ENCODE measurements at places on chromosomes 7 and 10.

- DNase-seq: no peak
Measured at GRCh38 chr10:127987467-127988380, 80.8 kb downstream of the PTPRE start.

- no peak for DNase-seq
Measured at GRCh38 chr7:51451751-51452476, 135.3 kb upstream of the COBL start.

DNA sequence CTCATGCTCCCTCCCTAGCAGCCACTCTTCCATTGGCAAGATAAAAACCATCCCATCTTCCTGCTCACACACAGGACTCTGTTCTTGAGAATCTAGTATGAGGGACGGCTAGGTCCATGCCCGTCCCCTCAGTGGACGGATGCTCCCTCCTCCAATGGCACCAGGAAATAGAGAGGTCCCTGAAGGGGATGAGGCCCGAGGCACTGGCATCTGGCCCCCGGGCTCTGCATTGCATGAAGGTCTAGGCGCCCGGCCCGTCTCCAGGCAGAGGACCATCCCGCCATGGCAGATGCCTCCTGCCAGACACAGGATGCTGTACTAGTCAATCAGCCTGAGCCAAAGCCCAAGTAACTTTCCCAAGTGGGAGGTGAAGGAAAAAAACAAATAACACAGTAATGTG, 15.0 kb downstream of the PRKAG2 start:
- DNase-seq: no peak

GRCh38 chr10:123409884-123410283, 255.7 kb downstream of the BUB3 start:
- DNase-seq: no peak

GRCh38 chr10:69962746-69963135, 89.9 kb upstream of the MACROH2A2 start:
- DNase-seq: no peak

DNA sequence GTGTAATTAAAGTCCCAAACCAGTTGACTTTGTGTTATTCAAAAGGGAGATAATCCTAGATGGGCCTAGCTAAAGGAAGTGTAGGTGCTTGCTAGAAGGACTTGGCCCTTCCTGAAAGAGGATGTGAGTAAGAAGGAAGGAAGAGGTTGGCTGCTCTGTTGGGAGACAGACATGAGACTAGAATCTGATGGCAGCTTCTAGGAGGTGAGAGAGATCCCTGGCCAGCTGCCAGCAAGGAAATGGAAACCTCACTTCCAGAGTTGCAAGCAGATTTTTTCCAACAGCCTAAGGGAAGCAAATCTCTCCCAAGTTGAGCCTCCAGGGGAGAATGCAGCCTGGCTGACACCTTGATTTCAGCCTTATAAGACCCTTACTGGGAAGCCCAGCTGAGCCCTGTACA, 368.4 kb upstream of the ZMIZ1 start:
- no peak for DNase-seq

DNA sequence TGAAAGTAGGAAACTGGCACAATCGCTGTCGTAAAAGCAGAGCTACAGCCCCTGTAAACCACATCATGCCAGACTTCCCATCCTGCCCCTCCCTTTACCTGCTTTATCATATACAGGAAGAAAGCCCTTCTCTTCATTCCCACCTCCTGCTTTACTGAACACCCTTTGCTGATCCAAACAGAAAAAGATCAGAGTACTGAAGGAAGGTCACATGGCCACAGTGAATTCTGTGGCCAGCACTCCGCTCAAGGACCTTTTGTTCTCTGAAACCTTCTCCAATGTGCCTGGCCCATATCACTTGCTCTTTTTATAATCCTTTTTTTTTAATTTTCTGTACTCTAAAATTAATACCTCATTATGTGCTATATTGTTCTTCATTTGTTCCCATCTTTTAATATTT, 108.8 kb upstream of the LRGUK start:
- no peak for DNase-seq

DNA sequence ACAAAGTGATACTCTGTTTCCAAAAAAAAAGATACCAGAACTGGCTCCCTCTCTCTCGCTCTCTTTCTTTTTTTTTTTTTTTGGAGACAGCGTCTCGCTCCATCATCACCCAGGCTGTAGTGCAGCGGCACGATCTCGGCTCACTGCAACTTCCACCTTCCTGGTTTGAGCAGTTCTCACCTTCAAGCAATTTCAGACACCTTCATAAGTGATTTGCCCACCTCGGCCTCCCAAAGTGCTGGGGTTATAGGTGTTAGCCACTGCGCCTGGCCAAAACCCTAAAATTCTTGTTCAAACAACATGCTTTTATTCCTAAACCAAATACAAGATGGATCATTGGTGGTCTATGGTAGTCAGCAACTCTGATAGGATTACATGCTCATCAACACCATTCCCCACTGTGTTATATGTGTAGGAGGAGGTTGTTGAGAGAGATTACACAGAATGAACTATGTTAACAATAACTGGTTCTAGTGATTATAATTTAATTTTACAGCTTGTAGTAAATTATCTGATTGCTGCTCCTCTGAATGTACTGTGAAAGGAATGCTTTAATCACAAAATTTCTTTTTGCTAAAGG, 15.5 kb downstream of the ACBD5 start:
- DNase-seq: no peak

- DNase-seq: no peak
Measured at GRCh38 chr7:16417906-16418305, 3.4 kb downstream of the CRPPA start.

DNA sequence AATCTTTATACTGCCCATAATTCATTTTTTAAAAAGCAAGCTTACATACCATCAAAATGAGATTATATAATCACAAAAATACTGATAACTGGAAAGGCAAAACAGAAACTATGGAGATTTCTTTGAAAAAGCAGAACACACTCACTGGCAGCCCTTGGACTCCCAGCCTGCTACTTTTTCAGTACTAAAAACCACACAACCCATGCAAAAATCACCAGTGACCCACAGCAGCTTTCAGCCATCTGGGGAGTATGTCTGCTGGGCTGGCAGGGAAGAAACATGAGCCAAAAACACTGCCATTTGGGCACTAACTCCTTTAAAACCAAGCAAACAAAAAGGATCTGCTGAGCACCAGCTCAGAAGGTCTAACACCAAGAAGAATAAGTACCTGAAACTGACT, 80.0 kb upstream of the DDC start:
- DNase-seq: no peak

GRCh38 chr7:41706228-41706930, 3.5 kb upstream of the INHBA start:
- DNase-seq: no peak

DNA sequence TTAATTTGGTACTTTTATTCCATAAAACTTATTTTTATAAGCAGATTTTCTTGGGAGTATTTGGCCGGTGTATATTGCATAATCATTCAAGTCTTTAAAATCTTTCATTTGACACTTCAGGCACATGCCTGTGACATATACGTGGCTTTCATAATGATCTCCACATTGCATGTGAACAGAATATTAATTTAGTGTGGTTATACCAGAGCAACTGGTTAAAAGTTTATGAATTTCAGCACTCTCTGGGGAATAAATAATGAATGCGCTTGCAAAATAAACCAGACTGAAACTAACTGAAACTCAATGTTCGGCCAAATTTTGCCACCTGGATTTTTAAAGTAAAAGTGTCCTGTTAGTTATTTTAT, 242.3 kb downstream of the GLI3 start:
- no peak for DNase-seq

DNA sequence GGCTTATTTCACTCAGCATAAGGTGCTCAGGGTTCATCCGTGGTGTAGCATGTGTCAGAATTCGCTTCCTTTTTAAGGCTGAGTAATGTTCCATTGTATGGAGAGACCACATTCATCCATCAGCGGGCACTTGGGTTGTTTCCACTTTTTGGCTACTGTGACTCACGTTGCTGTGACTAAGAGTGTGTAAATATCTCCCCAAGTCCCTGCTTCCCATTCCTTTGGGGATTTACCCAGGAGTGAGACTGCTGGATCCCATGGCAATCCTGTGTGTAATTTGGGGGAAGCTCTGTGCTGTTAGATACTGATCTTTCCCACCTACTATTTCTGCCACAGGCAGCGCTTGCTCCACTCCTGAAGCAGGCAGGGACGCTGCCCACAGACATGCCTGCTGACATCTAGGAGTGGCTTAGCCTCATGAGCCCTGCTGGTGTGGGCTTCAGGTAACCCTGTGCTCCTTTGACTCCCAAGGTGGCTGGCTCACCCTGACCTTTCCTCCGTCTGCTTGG, 346.0 kb downstream of the FRMD4A start:
- no peak for DNase-seq

GRCh38 chr10:47095848-47096612, 184.8 kb downstream of the PTPN20 start:
- DNase-seq: no peak

GRCh38 chr7:49931627-49932026, 158.2 kb downstream of the VWC2 start:
- no peak for DNase-seq

GRCh38 chr10:28077889-28078288, 79.0 kb upstream of the ODAD2 start:
- DNase-seq: no peak

DNA sequence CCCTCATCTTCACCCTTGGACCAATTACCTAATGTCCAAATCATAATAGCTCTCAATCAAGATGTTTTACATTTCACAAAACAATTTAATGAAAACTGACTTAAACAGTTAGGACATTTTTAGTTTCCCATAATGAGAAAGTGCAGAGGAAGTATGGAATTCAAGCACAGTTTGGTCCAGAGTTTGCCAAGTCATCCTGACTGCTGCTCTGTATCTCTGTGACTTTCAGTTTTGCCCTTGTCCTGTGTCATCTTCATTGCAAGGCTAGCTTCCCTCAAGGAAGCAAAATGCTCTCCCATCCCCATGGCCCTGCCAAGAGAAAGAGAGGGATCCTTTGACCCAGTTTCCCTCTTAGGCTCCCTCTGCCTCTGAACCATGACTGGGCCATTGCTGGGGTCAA, 7.9 kb upstream of the PLEKHS1 start:
- no peak for DNase-seq

- no peak for DNase-seq
Measured at GRCh38 chr7:54944179-54944578, 74.6 kb upstream of the EGFR start.

GRCh38 chr7:128725531-128725930, 13.6 kb upstream of the CALU start:
- no peak for DNase-seq

GRCh38 chr10:116287906-116288501, 15.0 kb upstream of the GFRA1 start:
- DNase-seq: peak; percentile 52

GRCh38 chr10:68235111-68235510, 3.2 kb upstream of the ATOH7 start:
- DNase-seq: no peak
